Stimulated activated CD4-positive, alpha-beta T cell treated with anti-CD3 and anti-CD28 coated beads, Interleukin-15, amount 100 ng/mL, for 1 hour (primary cell): ENCODE measurements at places on chromosomes 5 and 9.

GRCh38 chr5:167730656-167731055 lies 560.8 kb upstream of the WWC1 start:
- no peak for DNase-seq

GRCh38 chr5:12023614-12024241 lies 119.5 kb upstream of the CTNND2 start:
- DNase-seq, result no peak

GRCh38 chr9:91099436-91099835 lies 262.3 kb downstream of the AUH start:
- no peak for DNase-seq

DNA sequence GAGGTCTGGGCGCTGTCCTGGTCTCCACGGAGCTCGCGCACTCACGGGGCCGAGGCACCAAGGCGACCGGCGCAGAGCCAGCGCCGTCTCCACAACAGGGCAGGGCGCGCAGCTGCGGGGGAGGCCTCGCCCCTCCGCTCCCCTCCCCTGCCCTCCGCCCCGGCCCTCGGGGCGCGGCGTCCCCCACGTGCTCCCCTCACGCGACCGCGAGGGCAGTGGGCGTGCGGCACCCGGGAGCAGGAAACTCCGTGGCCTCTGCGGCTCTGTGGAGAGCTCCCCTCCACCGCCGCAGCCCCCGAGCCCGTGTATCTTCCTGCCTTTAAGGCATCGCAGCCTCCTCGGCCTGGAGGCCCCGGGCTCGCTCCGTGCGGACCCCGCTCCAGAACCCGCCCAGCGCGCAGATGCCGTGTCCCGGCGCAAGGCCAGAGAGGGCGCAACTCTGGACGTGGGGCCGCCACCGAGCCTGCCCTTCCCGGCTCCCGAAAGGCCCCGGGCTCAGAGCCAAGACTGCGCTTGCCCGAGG lies 708 bp upstream of the TUBB4B start:
- peak; percentile 53 for DNase-seq

DNA sequence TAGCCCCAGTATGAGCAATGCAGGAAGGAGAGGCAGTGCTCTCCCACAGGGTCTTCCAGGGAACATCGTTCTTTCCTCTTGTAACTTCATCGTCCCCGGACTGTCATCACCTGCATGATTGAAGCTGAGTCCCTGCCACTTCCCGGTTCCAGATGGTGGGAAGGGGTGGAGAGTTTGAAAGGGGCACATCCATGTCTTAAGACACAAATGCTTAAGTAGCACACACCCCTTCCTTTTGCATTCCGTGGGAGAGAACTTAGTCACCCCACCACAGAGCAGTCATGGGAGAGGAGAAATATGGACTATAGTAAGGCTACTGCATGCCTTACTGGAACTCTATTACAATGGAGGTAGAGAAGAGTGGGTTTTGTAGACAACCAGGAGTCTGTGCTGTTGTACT lies 165.3 kb upstream of the GAS1 start:
- no peak for DNase-seq
